Ureter (tissue), 1 donor: ENCODE measurements at places on chromosomes 3 and 15. TPM values are rescaled to one million over a fixed set of nuclear protein-coding genes. Genes with fewer than 3 reads are reported as not detected.

The TNIK gene
- 17.1 TPM for total RNA-seq

The GOLGA6B gene
- total RNA-seq, result 0.36 TPM

The SLC28A1 gene
- total RNA-seq, result not detected

The CRYGS gene
- total RNA-seq, result 3.4 TPM

The THBS1 gene
- total RNA-seq, result 154 TPM

The ALDH1A2 gene
- 72.7 TPM for total RNA-seq

The POPDC2 gene
- total RNA-seq, result 13.9 TPM

The CCDC33 gene
- 10.2 TPM for total RNA-seq

The MUC4 gene
- total RNA-seq, result 0.08 TPM

The INSYN1 gene
- 8.1 TPM for total RNA-seq
